ENCODE measurements at places on chromosomes 3 and 15.

GRCh38 chr15:86444527-86444926, 364.9 kb downstream of the AGBL1 start:
- DNase-seq = no peak

- DNase-seq = no peak
Observed at GRCh38 chr15:68833700-68834331, 13.1 kb upstream of the ANP32A start.

DNA sequence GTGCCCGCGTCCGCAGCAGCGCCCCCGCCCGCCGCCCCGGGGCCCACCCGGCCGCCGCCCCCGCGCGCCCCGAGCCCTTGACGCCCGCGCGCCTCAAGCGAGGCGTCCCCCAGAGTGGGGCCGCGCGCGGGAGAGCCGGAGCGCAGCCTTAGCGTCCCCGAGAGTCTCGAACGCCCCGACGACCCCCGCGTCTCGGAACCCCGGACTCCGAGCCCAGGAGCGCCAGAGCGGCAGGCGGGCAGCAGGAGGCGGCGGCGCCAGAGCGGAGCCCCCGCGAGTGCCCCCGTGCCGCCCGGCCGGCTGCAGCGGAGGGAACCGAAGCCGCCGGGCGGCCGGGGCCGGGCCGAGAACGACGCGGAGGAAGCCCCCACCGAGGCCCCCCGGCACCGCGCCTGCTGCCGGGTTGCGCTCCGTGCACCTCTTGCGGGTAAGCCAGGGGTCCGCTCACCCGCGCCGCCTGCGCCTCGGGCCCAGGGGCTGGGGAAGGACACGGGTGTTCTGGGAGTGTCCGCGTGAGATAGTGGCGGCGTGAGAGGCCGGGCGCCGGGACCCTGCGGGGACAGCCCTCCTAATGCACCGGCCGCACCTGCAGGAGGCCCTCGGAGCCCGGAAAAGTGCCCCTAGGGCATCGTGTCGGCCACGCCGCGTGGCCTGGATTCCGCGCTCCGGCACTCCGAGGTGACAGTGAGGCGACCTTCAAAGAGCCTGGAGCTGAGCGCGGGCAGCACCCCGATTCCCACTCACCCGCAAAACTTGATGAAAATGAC, 52.0 kb upstream of the ULK4 start:
- DNase-seq = no peak

DNA sequence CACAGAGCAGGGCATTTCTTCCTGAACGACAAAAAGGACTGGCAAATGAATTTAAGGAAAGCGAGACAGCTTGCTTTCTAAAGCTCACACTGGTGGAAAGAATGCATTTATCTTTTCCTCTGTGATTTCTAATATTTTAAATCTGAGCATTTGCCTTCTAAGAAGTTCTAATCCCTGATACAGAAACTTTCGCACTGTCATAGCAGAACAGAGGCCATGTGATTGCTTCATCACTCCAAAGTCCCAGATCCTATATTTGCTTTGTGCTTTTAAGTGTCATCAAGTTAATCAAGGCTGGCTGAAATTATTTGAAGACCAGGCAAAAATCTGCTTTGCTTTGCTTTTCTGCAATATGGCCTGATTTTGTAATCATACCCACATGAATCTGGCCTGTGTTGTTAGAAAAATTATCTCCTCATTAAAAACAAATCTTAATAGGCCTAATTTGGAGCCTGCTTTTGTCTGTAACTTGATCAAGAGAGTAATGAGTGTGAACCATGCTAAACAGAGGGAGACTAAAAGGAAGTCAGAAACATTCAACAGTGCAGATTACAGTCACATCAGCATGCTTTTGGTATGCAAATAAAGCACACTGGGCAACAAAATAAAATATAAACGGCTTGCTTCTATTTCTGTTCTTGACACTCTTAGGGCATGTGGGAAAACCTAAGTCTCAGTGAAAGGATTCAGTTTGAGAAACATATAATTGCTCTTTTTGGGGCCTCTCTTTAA, 178.2 kb upstream of the ADAMTS9 start:
- no peak for DNase-seq

DNA sequence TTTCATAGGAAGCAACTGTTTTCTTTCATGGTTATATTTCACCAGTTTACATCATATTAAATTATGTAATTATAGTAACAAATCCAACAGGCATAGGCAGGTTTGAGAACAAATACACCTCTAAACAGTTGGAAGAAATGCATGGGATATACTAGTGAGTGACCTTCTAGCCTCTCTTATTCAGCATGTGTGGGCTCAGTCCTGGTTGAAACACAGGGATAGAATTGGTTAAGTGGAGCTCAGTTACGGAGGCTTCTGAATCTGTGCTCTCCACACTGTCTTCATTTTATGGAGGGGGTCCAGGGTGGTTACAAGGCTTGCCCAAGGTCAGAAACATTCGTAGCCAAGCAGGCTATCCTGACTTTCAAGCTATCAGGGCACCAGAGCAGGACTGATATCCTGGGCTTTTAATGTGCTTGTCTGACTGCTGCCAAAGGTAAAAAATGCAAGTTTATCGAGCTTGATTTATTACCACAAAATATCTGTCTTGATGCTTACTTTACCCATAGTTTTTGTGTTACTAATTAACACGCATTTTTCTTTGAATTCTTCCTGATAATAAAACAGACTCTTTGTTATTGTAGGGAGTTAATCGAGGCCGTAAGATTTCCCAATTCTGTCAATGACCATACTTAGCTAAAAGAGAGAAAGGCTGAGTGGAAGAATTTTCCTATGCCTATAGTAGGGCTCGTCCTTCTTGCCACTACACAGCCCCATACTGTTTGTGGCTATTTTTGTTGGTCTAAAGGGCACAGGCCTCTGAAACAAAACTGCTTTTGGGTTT, 89.6 kb downstream of the FILIP1L start:
- DNase-seq = no peak

Data from GM04503 (cell line).